ENCODE measurements at places on chromosomes 5 and 9. TPM values are rescaled to one million over a fixed set of nuclear protein-coding genes. Genes with fewer than 3 reads are reported as not detected.

DNA sequence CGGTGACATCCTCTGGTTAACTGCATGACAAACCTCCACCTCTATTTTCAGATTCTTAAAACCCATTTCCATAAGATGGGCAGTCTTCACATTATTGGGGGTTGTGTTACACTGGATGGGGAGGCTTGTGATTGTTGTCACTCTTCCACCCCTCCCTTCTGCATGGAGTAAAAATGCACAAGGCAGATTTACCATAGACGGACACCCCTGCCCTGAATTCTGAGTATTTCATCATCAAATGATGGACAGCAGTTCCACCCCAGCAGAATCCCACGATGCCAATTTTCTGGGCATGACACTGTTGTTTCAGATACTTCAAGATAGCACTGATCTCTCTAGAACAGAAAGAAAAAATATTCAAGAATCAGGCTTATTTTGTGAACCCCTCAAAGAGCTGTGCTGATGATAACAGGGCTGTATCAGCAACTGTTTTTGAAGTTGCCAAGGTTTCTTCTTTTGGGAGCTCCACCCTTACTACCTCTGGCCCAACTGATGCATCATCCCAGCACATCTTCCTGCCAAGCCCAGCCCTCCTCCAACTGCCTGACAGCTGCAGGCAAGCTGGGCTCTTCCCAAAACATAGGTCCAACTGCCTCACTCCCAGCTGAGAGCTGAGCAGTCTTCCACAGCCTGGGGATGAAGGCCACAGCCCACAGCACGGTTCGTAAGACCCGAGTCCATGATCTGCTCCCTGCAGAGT, 21.4 kb downstream of the CMBL start:
- no peak for DNase-seq

DNA sequence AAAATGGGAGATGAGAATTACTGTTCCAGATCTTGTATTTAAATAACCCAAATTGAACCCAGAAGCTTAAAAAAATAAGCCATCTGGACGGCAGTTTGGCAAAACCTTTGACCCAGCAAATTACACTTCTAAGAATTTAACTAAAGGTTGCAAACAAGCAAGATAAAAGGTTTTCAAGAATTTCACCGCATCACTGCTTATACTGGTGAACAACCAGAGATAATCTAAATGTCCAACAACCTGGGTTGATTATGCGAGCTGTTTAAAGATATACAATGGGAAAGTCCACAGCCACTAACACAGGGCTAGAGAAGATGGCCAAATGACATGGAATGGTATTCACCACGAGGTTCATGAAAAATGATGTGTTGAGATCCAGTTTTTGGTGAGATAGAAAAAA, 149.3 kb downstream of the GNAQ start:
- DNase-seq: no peak

DNA sequence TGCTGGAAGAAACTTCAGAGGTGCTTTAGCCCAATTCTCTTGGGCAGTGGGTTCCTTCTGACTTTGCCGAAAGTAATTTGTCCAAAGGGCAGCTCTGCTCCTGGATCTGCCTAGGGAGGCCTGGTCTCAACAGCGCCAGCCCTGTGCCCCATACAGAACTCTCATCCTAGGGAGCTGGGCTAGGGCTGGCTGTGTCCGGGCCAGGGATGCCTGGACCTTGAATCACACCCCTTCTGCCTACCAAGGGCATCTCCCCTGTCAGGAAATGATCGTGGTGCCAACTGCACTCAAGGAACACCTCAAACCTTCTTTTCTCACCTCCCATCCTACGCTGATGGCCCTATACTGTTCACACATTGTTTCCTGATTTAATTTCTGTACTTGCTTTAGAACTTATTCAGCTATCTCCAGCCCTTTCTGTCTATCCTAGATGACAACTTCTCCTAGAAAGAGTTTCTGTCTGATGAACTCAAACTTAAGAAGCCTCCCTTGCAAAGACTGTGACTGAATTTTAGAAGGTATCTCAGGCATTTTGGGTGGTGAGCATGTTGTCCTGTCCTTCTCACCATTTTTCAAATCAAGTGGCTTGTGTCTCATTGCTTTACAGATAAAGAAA, 37.4 kb upstream of the NFIB start:
- peak; percentile 81 for DNase-seq

- no peak for DNase-seq
Observed at GRCh38 chr5:60143942-60144549, 250.5 kb upstream of the PDE4D start.

DNA sequence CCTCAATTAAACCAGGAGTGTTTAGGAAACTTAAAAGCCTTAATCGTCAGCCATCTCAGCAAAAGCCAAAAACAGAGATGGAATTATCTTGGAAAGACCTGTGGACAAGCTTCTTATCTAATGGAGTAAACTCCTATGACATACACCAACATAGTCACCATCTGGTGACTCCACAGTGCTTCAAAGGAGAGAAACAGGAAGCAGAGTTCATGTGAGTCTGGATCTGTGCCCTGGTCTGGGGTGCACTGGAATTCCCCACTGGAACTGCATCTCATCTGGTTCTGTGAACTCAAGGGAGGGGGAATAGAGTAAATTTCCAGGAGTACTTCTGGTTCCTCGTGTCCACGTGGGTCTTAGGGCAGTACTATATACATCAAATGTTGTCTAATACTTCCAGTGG, 36.3 kb upstream of the KCNN2 start:
- DNase-seq: no peak

DNA sequence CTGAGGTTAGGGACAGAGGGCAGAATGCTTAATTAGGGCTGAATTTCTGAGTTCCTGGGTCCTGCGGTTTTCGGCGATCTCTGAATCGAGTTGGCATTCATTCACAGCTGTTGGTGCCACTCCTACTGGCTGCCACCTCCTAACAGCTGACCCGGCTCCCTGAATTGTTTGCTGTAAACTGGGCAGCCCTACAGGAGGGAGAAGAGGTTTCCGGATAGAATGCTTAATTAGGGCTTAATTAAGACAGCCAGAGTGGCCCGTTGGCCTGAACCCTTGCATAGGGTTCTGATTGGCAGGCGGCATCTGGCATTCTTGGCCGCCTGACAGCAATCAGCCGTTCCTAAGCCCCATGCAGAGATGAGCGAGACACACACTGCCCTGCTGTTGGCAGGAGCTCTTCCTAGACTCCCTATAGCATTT, 25.7 kb downstream of the FRMPD1 start:
- no peak for DNase-seq

Gene NAIF1
- total RNA-seq: 6.2 TPM

Gene TAF11L7
- total RNA-seq: not detected

All from cardiac septum (tissue), 1 donor.